Retinal pigment epithelial cell (primary cell): ENCODE measurements at places on chromosomes 13 and 19.

DNA sequence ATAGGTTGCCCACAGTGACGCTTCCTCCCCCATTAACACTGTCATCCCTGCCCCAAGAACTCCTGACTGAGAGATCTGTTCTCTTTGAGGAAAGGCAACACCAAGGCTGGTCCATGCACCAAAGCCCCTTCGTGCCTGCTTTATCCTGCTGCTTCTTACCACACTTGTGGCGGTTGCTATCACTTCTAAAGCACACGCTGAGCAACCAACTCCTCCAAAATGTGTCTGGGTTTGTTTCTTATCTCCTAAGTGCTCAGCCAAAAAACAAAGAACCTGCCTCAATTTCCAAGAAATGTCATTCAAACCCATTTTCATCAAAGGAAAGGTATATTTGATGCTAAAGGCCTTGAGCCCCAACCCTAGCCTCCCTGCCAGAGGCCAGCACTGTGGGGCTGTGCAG lies 14.6 kb downstream of the ATP7B start:
- DNase-seq, result no peak

DNA sequence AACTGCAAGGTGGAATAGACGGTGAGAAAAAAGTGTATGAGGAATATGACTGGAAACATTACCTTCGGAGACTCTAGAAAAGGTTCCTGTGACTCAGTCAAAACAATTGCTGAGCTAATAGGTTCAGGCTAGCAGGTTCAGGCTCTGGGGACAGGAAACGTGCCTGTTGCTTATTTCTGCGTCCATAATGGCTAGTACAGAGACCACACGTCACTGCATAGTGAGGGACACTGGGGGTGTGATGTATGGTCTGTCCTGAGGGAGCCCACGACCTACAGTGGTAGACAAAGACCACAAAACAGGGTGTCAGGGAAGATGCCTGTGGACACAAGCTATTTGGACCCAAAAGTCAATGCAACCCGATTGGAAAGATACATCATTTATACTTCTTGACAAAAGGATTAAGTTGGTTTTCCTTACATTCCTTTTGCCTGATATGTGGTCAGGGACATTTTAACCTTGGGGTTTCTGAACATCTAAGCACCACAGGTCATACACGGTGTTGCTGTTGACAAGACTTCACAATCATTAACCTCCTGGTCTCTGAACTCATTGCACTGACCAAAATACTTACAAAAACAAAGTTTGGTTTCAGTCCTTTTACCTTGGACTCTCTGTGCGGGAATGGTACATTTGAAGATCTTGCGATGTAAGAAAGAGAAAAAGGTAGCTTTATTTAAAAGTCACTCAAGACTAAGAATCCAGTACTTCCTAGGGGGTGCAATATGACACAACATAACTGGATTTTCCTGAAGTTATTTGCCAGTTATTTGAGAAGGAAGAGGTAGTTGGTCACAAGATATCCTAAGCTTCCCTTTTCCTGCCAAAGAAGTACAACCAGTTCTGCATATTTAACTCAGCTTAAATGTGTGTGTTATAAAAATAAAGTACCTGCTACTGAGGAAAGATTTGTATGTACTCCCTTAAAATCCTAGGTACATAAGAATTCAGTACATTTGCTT lies 20.0 kb downstream of the CRYL1 start:
- DNase-seq, result peak; percentile 46

DNA sequence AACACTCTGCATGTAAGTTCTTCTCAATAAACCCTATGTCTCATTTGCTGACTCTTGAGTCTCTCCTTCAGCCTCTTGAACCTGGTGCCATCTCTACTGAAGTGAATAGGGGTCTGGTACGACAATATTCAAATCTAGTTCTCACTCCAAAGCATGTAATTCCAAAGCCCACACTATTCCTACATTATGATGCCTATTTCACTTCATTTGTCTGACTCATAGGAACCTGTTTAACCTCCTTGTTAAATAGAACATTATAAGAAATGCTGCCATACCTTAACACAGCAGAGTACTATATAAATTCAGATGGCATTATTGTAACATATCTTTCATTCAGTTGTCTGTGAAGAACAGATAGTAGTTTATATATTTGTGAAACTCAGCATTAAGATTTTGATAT lies 67.1 kb downstream of the STARD13 start:
- no peak for DNase-seq

- DNase-seq, result no peak
Observed at GRCh38 chr19:53088091-53088490, 15.1 kb downstream of the ZNF160 start.

DNA sequence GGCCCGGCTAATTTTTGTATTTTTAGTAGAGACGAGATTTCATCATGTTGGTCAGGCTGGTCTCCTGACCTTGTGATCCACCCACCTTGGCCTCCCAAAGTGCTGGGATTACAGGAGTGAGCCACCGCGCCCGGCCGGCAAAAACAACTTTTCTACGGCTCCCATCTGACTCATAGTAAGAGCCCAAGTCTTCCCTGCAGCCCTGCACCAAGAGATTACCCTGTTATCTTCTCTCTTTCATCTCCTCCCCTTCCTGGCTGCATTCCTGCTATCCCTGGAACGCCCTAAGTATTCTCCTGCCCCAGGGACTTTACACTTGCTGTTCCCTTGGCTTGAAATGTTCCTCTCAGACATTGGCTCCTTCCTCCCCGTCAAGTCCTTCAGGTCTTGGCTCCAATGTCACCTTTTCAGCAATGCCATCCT lies 6.6 kb downstream of the AP2S1 start:
- no peak for DNase-seq

GRCh38 chr13:95256091-95256490 lies 45.2 kb downstream of the ABCC4 start:
- peak; percentile 98 for DNase-seq

DNA sequence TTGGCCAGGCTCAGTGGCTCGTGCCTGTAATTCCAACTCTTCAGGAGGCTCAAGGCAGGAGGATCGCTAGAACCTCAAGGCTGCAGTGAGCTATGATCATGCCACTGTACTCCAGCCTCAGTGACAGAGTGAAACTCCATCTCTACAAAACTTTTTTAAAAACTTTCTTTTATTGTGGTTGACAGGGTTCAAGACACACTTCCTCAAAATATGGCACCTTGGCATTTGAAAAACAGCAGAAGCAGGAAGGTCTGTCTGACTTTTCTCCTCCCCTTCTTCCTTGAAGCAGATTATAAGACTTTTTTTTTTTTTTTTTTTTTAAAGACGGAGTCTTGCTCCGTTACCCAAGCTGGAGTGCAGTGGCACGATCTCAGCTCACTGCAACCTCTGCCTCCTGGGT lies 100.3 kb downstream of the TM9SF2 start:
- no peak for DNase-seq

DNA sequence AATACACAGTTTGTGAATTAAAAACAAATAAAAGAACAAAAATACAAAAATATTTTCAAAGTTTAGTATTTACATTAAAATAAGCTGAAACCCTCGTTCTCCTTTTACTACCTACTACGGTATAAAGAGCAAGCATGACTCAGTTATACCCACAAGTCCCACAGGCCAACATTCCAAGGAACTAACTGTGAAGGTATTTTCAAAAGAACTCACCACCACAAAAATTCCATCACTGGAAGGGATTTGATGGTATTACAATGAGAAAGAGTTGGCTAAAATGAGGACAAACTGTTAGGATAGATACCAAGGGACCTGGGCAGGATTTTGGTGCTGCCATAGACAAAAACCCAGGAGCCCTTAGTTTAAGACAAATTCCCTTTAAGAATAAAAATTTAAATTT lies 122.7 kb downstream of the TBC1D4 start:
- DNase-seq, result peak; percentile 76

DNA sequence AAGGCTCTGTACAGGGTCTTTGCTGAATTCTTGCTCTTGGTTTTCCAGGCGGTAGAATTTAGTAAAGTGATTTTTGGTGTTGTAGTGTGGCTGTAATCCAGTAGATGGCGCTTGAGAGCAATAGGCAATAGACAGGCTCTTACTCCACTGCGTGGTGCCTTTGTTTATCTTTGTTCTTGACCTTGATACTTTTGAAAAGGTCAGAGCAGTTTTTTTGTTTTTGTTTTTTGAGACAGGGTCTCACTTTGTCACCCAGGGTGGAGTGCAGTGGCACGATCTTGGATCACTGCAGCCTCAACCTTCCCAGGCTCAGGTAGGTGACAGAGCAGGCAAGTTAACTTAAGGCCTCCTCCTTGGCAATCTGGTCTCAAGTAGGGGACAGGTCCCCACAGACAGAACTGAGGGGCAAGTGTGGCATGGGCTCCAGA lies 12.2 kb upstream of the LILRA5 start:
- DNase-seq, result no peak
